ENCODE measurements at places on chromosomes 2 and 18.

- no peak for DNase-seq
Measured at GRCh38 chr18:5073026-5073944, 123.8 kb downstream of the AKAIN1 start.

- DNase-seq: no peak
Measured at GRCh38 chr2:113070606-113070975, 2.8 kb downstream of the IL1F10 start.

DNA sequence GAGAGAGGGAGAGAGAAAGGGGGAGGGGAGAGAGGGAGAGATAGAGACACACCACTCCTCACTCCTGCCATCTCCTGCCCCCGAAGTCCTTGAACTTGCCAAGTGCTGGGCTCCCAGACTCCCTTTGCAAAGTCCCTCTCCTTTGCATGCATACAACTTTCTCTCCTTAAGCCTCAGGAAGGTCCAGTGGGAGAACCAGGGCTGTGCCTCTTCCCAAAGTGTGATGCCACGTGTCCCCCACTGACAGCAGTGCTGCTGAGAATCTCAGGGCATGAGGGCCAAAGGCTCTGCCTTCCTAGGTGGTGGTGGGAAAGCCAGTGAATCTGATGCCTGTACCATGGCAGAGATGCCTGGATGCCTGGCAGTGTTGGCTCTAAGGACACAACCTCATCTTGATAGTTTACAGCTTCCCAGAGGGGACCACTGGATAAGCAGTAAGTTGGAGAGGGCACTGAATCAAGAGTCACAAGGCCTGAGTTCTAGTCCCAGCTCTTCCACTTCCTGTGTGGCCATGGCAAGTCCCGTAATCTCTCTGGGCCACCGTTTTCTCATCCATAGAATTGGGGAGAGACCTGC lies 103.4 kb downstream of the CLIP4 start:
- no peak for DNase-seq

GRCh38 chr2:219997341-219997851 lies 370.0 kb downstream of the SLC4A3 start:
- no peak for DNase-seq

GRCh38 chr2:172436889-172437288 lies 9.5 kb downstream of the ITGA6 start:
- DNase-seq: no peak

DNA sequence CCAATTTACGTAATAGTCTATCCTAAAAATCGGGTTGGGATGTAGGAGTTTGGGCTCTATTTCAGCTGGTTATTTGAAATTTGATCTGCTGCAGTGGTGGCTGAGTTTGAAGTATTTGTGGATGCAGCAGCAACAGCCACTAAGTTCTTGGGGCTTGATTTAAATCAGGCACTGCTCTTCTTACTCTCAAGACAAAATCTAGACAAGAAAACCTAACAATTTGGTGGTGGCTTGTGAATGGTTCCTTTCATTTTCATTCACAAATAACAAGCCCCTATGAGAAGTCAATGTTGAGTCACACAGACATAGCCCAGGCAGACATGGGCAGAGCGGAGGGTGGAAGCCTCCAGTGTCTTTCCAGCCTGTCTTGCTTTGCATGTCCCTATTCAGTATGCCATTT lies 199.3 kb downstream of the LTBP1 start:
- DNase-seq: no peak

- no peak for DNase-seq
Measured at GRCh38 chr18:13501891-13502290, 224.5 kb downstream of the FAM210A start.

DNA sequence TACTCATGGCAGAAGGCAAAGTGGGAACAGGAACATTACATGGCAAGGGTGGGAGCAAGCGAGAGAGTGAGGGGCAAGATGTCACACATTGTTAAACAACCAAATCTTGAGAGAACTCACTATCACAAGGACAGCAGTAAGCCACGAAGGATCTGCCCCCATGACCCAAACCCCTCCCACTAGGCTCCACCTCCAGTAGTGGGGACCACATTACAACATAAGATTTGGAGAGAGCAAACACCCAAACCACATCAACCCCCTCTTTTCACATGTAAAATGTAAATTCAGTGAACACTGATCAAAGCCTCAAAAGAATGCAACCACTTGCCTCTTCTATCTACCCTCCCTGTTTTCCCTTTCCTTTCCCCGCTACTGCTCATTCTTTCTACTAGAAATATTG lies 43.6 kb upstream of the TNP1 start:
- no peak for DNase-seq

DNA sequence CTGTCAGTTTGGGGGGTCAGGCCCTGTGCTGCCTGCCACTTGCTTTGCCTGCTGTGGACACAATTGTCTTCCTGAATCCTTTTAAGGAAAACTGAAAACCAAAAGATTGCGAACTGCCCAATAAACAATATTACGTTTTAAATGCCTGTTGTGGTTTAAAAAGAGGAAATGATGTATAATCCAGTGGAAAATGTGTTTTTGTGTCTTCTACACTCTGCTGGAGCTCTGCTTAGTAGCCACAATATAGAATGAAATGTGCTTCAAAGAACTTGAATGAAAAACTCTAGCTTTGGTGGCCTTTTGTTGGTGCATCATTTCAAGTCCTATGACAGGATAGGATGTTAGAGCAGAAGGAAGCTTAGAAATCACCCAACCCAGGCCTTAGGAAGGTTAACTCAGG lies 23.2 kb upstream of the CABYR start:
- no peak for DNase-seq

DNA sequence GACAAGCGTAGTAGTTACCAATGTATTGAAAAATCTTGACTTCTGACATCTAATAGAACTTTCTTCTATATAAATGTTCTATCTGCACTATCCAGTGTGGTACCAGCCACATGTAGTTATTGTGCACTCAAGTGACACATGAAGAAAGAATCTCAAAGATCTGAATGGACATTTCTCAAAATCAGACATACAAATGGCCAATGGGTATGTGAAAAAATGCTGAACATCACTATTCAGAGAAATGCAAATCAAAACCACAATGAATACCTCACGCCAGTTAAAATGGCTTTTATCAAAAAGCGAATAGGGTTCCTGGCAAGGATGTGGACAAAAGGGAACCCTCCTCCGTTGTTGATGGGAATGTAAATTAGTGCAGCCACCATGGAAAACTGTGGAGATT lies 37.5 kb upstream of the SMCHD1 start:
- no peak for DNase-seq

- DNase-seq: no peak
Measured at GRCh38 chr2:99663641-99664040, 173.8 kb upstream of the REV1 start.

- DNase-seq: no peak
Measured at GRCh38 chr2:36367895-36368353, 12.3 kb downstream of the CRIM1 start.

Measured in activated CD8-positive, alpha-beta memory T cell treated with anti-CD3 and anti-CD28 coated beads for 4 hours (primary cell).